ENCODE measurements at places on chromosomes 11 and 22.

GRCh38 chr11:94563848-94564467 lies 3.2 kb upstream of the PIWIL4 start:
- H3K27ac ChIP-seq = no peak overlapping the region
- H3K36me3 ChIP-seq = no peaks in the 10 kb centered on the region
- H3K27me3 ChIP-seq = no peaks in the 10 kb centered on the region
- no peak for DNase-seq
- H3K4me1 ChIP-seq = peaks cover 11% of the 10 kb centered on the region

GRCh38 chr11:108593214-108593922 lies at the start of gene EXPH5:
Gene EXPH5 (minus strand): TSS chr11:108593768. CDS start chr11:108593536, 232 bp downstream.
- no peaks in the 10 kb centered on the region for H3K36me3 ChIP-seq
- peak within 1 kb of the TSS; percentile 76 for H3K4me3 ChIP-seq
- DNase-seq = peak; percentile 23
- peaks cover 43% of the 10 kb centered on the region for H3K4me1 ChIP-seq

DNA sequence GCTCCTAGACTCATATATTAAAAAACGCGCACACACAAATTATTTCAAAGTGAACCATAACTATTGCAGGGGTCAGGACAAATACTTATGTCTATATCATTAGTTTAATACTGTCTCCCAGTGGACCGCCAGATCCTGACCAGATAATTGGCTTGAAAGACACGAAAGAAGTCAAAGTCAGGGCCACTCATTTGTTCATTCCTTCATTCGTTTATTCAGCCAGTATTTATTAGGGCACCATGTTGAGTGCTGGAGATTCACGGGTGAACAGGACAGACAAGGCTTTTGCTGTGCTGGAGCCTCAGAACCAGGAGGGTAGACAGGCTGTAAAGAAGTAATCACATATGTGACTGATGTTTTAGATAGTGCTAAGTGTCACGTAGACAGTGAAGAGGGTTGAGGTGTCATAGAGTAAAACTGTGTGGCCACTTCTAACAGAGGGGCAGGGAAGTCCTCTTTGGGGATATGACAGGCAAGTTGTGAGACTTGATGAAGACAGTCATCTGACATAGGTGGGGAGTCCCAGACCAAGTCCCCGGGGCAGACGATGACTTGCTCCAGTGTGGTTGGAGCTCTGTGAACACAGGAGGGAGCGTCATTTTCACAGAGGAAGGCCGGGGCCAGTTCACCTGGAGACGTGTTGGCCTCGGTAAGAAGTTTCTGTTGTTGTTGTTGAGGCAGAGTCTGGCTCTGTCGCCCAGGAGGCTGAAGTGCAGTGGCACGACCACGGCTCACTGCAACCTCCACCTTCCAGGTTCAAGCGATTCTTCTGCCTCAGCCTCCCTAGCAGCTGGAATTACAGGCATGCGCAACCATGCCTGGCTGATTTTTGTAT lies 25.9 kb downstream of the RBX1 start:
- H3K4me1 ChIP-seq = no peaks in the 10 kb centered on the region
- no peaks in the 10 kb centered on the region for H3K27me3 ChIP-seq
- no peak overlapping the region for H3K4me3 ChIP-seq
- no peak for DNase-seq
- no peaks in the 10 kb centered on the region for H3K36me3 ChIP-seq

DNA sequence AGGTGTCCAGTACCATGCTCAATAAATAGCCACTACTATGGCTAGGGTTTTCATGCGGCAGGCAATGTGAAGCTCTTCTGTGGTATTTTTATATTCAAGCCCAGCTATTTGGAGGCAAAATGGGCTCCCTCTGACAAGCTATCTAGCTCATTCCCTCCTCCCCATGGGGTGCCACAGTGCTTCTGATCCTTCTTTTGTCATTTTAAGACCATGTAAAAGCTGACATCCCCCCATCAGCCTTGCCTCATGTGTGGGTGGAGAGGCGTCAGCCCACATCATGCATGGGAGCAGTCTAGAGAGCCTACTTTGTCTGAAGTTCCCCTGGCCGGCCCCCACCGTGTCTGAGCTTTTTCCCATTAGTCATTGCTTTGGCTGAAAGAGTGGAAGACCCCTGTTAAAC lies 59.8 kb downstream of the NAV2 start:
- DNase-seq = no peak
- no peaks in the 10 kb centered on the region for H3K36me3 ChIP-seq
- no peak overlapping the region for H3K27ac ChIP-seq
- no peaks in the 10 kb centered on the region for H3K27me3 ChIP-seq
- H3K4me3 ChIP-seq = no peak overlapping the region
